Activated T-cell treated with anti-CD3 and anti-CD28 coated beads, Interleukin-2, amount 50 U/mL, for 48 hours (primary cell): ENCODE measurements at places on chromosomes 11 and 22.

DNA sequence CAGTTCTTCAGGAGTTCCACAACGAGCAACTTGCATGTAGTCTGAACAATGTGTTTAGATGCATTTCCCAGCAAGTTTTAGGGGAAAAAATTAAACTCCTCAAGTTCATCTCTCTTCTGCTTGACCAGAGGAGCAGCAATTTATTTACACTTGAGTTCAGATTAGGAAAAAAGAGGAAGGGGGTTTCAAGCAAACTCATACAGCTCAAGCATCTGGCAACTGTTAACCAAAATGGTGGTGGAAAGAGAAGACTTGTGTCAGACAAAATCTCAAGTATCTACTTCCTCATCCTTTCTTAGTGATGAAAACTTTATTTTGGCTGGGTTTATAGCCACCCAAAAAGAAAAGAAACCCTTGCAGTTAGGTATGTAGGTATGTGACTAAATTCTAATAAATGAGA is 29.1 kb upstream of the PICALM start:
- DNase-seq: no peak

DNA sequence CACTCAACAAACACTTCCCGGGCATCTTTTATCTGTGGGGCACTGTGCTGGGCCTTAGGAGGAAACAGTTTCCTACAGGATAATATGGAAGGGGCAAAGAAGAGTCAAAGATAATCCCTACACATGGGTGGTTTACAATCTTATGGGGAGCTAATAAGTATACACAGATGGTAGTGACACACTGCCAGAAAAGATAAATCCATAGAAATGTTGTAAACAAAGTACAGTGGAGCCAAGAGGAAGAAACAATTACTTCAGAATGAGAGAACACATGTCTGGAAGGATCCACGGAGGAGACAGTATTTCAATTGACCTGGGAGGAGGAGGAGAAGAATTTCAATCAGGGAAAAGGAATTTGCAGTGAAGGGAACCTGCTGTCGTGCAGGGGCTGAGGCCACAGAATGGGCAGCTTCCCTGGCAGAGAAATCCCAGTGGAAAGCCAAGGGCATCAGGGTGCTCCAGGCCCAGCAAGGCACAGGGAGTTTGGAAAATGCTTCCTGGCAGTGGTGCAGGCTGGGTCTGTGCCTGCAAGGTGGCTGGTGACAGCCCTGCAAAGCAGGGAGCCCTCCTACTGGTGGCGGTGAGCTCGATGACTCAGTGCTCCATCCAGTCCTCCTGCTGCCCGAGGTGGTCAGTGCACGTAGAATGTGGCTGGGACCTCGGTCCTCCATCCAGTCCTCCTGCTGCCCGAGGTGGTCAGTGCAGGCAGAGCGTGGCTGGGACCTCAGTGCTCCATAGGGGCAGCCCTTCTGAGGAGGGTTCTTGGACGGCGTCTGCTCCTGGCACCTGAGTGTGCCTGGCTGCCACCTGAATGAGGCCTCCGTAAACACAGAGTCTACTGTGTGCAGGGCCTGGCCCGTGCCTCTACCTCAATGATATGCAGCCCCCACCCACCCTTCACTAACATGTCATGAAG is 444.3 kb upstream of the B3GAT1 start:
- DNase-seq: no peak

GRCh38 chr22:22061085-22062077 is 78.8 kb upstream of the TOP3B start:
- DNase-seq: no peak

DNA sequence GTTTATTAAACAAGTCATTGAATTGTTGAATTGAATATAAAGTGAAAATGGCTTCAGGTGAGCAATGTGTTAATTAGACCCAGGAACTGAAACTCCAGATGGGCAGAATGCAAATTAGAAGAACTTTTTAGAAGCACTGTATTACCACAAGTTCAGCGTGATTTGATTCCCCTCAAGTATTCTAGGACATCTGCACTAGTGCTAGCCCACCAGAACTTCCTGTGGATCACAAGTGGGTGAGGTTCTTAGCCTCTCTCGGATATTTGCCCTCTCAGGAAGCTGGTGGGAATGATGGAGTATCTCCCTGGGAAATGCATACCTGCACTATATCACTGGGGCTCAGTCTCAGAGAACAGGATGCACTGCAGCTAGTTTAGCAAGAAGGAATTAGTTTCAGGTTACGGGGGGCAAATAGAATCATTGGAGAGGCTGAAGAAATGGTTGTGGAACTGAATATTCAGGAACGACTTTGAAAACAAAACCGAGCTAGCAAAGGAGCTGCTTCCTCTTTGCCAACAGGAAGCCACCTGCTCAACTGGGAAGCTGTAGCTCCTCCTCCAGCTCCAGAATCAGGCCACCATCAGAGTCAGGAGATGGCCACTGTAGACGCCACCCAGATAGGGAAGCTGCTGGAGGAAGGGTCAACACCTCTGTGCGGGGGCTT is 74.3 kb downstream of the DHCR7 start:
- no peak for DNase-seq

GRCh38 chr22:44936201-44936600 is 73.6 kb downstream of the PHF21B start:
- no peak for DNase-seq

- DNase-seq: no peak
Measured at GRCh38 chr22:50464451-50464850, 10.4 kb downstream of the SBF1 start.

DNA sequence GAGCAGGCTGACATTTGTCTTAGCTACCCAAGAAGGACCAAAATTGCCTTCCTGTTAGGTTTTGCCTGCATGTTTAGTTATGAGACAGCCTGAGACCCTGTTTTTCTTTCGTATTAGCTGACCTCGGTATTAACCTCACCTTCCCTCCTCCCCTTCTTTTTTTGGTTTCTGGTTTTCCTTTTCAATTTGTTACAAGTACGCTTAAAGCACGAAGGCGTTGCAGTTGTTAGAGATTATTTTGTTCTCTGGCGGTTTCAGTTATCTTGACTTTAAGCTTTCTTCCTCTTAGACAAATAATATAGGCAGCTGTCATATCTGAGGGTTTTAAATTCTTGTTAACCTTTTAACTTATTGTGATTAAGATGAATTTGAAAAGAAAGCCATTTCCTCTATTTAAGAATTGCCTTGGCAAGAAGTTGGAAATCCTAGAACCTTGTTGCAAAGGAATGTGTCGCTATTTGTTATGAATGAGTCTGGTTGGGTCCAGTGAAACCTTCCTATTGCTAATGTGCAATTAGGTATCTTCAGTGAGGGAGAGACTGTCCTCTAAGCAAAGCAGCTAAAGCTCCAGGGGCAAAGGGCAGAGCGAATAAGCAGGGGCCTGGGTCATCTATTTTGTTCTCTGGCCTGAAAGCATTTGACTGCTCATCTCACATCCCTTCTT is 45.7 kb downstream of the PACS1 start:
- no peak for DNase-seq

- no peak for DNase-seq
Measured at GRCh38 chr22:50476868-50477267, 2.0 kb upstream of the SBF1 start.

DNA sequence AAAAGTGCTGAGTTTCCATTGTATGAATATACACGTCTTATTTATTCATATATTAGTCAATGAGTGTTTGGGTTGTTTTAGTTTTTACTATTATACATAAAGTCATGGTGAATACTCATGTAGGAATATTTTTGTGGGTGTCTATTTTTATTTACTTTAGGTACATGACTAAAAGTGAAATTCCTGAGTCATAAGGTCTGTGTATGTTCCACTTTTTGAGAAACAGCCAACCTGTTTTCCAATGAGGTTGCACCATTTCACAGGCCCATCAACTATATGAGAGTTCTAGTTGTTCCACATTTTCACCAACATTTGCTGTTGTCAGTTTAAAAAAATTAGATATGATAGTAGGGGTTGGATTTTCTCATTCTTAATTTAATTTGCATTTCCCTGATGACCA is 6.6 kb upstream of the OR6X1 start:
- no peak for DNase-seq

- no peak for DNase-seq
Measured at GRCh38 chr11:62153087-62153395, 29.2 kb downstream of the INCENP start.

DNA sequence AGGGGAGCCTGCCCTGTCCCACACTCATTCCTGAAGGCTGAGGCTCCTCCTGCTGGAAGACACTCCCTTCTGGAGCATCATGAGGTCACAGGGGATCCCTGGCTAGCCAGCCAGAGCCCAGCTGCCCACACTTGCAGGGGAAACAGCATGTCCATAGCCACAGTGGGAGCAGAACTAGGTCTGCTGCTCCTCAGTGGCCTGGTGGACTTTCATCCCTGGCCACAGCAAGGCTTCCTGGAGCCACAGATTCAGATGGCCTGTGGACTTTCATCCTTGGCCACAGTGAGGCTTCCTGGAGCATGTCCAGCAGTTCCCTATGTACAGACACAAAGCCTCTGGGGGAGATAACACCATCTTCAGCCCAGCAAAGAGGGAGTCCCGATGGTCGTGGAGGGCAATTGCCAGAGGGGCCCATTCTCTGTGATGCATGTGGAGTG is 5.9 kb upstream of the APOL6 start:
- DNase-seq: no peak

DNA sequence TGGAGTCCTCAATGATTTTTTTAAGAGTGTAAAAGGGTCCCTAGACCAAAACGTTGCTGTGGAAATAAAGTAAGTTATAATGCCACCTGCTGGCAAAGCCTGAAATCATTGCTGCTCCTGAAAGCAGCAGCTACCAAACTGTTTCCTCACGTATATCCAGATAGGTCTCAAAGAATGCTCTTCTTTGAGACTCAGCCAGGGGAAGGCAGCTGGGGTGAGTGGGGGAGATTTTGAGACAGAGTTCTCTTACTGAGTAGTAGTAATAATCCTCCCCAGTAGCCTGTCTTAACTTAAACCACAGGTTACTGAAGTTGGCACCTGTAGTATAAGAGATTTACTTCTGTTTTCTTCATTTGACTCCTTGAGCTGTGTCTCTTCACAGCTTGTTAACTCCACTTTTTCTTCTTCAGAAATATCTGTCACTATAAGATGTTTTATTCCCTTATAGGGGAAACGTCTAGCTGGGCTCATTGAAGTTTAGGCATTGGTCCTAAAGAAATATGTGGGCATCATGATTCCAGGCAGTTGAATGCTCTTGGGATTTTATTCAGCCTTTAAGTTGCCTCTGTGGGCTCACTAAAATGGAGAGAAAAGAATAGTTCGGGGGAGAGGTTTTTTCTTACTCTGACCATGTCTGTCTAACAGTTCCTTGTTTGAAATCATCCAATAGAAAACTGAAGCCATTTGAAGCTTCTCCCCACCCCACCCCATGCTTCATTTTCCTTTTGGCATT is 77.9 kb downstream of the BTBD10 start:
- DNase-seq: peak; percentile 28

DNA sequence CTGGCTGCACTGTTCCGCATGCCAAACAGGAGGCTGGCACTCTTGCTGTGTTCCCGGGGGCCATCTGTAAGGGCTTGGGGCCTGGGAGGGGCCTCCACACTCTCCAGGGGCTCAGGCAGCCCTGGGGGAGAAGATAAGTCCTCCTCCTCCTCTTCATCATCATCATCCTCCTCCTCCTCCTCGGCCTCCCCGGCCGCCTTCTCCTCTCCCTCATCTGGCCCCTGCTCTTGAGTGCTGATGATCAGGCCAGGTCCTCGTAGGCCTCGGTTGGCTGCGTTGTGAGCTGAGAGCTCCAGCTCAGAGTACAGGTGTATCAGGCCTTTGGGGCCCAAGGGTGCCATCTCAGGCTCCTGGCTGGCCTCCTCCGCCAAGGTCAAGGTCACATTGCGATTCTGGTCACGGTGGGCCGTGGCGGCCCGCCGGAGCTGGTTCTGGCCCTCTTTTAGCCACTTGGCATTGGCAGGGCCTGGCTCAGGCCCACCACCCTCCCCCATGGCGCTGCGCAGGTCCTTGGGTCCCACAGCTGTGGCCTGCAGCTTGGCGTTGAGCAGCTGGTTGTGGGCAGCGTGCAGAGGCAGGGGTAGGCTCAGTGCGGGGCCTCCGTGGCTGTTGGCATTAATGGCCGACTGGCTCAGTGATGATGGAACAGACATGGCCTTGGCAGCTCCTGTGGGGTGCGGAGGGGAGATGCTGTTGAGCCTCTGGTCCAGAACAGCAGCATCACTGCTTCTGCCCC is 8.0 kb downstream of the APBB1 start:
- DNase-seq: no peak

GRCh38 chr11:60360621-60361020 is 17.7 kb upstream of the MS4A7 start:
- DNase-seq: no peak

DNA sequence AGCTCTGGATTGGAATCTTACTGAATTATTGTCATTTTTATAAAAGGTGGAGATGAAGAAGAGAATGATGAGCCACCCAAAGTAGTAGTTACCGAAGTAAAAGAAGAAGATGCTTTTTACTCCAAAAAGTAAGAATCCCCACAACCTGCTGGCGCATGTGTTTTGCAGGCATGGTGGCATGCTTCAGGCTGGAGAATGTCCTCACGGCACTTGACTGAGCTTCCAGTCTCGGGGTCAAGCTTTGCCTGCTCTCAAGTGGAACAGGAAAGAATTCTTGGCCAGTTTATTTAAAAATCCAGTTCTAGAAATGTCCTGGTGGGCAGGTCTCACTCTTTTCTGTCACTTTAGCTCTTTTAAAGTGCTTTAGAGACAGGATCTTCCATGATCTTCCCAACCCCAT is 17.5 kb downstream of the NUP50 start:
- no peak for DNase-seq

- DNase-seq: no peak
Measured at GRCh38 chr22:44206330-44206645, 25.6 kb downstream of the PARVG start.

DNA sequence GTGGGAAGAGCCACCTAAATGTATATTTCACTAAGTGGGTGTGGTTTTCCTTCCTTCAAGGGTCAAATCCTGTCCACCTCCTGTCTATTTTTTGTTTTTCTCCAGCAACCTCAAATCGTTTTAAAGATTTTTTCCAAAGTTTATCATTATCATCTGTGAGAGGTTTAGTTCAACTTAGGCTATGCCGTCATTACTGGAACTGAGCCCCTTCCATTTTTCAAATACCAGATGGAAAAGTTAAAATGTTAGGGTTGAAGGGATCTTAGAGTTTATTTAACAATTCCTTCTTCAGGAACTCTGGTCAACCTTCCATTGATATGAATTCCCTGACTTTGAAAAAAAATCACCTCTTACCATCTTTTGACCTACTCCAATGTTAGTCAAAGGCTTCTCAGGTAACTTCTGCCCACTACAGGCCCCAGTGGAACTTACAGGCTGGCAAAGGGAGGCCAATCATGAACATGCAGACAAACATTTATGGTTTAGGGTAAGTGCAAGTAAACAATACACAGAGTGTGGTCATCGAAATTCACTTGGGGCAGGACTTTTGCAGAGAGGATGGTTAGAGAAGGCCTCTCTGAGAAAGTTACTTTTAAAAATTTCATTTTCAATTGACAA is 45.2 kb downstream of the SYN3 start:
- DNase-seq: no peak

GRCh38 chr11:28649922-28650321 is 541.7 kb downstream of the METTL15 start:
- DNase-seq: no peak

DNA sequence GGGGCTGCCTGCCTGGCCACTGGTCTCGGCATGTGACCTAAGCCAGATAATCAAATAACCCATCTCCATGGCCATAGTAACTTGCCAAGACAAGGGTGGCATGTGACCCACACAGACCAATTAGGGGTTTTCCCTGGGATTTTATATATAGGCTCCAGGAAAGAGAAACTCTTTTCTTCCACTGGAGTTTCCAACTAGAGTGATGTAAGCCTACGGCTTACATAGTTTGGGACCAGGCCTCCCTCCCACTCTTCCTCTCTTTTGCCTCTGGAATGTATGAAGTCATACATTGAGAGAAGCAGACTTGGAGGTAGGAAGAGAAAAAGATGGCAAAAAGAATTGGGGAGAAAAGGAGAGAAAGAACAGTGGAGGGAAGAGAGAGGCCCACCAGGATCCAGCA is 84.6 kb upstream of the LDLRAD3 start:
- no peak for DNase-seq
